ENCODE measurements at places on chromosomes 6 and 20. TPM values are rescaled to one million over a fixed set of nuclear protein-coding genes. Genes with fewer than 3 reads are reported as not detected.

- no peak for DNase-seq
- H3K27me3 ChIP-seq = no peaks in the 10 kb centered on the region
- no peaks in the 10 kb centered on the region for H3K4me1 ChIP-seq
- no peak overlapping the region for H3K27ac ChIP-seq
Observed at GRCh38 chr6:68364271-68364805, 270.7 kb upstream of the ADGRB3 start.

- no peaks in the 10 kb centered on the region for H3K4me1 ChIP-seq
- no peak for DNase-seq
- no peak overlapping the region for H3K4me3 ChIP-seq
- H3K36me3 ChIP-seq = no peaks in the 10 kb centered on the region
Observed at GRCh38 chr6:138544501-138544900, 45.2 kb upstream of the NHSL1 start.

The AFDN gene
- polyA plus RNA-seq = 25.1 TPM

- H3K36me3 ChIP-seq = no peaks in the 10 kb centered on the region
- H3K4me1 ChIP-seq = no peaks in the 10 kb centered on the region
- no peak overlapping the region for H3K4me3 ChIP-seq
- DNase-seq = no peak
- H3K27ac ChIP-seq = no peak overlapping the region
Observed at GRCh38 chr20:10965936-10966470, 292.2 kb upstream of the JAG1 start.

The PPP1R14C gene
- polyA plus RNA-seq = not detected

DNA sequence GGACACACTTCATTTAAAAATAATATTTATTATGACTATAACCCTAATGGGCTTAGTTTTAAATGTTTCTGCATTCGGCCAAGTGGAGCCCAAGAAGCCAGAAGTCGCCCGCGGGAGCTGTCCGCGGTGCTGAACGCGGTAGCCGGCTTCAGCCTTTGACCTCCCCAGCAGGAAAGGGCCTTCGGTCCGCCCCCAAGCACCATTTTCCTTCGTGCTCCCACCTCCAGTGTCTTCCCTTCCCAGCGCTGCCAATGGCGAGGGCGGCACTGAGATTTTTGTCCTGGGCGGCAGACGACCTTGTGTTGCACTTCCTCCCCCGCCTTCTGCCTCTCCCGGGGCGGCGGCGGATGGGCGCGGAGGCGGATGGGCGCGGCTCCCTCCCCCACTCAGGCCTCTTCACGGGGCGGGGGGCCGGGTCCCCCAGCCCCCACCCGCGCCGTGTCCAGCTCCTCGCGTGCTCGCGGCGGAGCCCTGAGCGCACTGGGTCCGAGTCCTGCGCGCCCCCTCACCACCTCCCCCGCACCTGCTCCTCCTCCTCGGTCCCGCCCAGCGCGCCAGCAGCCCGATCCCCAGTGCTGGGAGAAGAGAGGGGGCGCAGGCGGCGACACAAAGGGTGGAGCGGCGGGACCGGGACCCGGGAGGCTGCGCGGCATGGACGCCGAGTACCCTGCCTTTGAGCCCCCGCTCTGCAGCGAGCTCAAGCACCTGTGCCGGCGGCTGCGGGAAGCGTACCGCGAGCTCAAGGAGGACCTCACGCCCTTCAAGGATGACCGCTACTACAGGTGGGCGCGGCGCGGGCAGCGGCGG lies 23.6 kb upstream of the TMEM181 start:
- DNase-seq = peak; percentile 90
- no peak overlapping the region for H3K27ac ChIP-seq
- H3K4me1 ChIP-seq = peaks cover 8% of the 10 kb centered on the region
- H3K4me3 ChIP-seq = peak overlapping the region; percentile 84

DNA sequence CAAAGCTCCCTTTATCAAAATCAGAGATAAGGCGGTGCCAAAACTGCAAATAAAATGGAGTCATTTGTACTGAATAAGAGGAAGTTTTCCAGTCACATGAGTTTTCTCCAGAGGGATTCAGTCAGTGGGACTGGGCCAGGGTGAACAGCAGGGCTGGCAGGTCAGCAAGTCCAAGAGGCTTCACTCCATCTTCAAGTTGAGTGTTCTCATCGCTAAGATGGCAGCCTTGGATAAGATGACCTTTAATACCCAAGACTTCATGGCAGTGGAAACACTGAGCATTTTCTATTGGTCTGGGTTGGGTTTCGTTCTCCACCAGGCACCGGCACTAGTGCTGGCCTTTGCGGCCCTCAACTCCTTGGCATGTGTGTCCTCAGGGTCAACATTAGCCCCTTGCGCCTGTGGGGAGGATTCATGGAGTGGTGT lies 29.3 kb upstream of the IGF2R start:
- H3K27ac ChIP-seq = no peak overlapping the region
- no peaks in the 10 kb centered on the region for H3K36me3 ChIP-seq
- no peak for DNase-seq
- no peaks in the 10 kb centered on the region for H3K4me1 ChIP-seq
- H3K27me3 ChIP-seq = no peaks in the 10 kb centered on the region
- H3K4me3 ChIP-seq = no peak overlapping the region

- peak overlapping the region; percentile 11 for H3K27ac ChIP-seq
- peaks cover 3% of the 10 kb centered on the region for H3K36me3 ChIP-seq
- peaks cover 22% of the 10 kb centered on the region for H3K4me1 ChIP-seq
- DNase-seq = peak; percentile 88
- H3K27me3 ChIP-seq = no peaks in the 10 kb centered on the region
Observed at GRCh38 chr20:25553819-25554296, 31.5 kb downstream of the NINL start.

- no peak overlapping the region for H3K4me3 ChIP-seq
- H3K27ac ChIP-seq = no peak overlapping the region
- no peaks in the 10 kb centered on the region for H3K27me3 ChIP-seq
- H3K36me3 ChIP-seq = no peaks in the 10 kb centered on the region
Observed at GRCh38 chr6:145028144-145028818, 707.0 kb downstream of the EPM2A start.

GRCh38 chr20:35575958-35576357 lies 34.1 kb downstream of the ERGIC3 start:
- no peak overlapping the region for H3K4me3 ChIP-seq
- H3K36me3 ChIP-seq = no peaks in the 10 kb centered on the region
- no peaks in the 10 kb centered on the region for H3K27me3 ChIP-seq
- no peak overlapping the region for H3K27ac ChIP-seq

The MOG gene
- polyA plus RNA-seq = not detected

The TFAP2A gene
- polyA plus RNA-seq = 0.02 TPM

GRCh38 chr6:90080876-90081481 lies 186.7 kb downstream of the GJA10 start:
- no peak overlapping the region for H3K27ac ChIP-seq
- no peaks in the 10 kb centered on the region for H3K27me3 ChIP-seq
- H3K4me3 ChIP-seq = no peak overlapping the region
- no peaks in the 10 kb centered on the region for H3K4me1 ChIP-seq

All from SK-N-SH (cell line).